WTC11 (cell line): ENCODE measurements at places on chromosomes 11 and 22.

DNA sequence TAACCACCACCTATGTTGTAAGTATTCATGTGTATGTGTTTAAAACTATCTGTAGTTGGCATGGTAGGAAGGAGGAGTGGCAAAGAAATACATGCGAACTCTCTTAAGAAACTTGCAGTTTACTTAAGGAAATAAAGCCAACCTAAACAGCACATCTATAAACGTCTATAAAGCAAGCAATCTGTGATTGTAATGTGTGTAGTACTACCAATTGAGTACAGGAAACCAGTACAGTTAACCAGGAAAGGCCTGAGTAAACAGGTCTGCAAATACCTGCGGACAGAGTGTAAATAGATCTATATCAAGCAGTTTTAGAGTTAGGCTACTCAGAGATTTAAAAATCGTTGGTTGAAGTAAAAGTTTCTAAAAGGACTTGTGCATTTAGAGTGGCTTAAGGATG is 59.5 kb upstream of the AMOTL1 start:
- H3K27ac ChIP-seq: no peak overlapping the region
- H3K27me3 ChIP-seq: peaks cover 3% of the 10 kb centered on the region; the same call in 1 of the 2 replicates
- H3K4me3 ChIP-seq: no peak overlapping the region
- no peak for DNase-seq
- peaks cover 35% of the 10 kb centered on the region for H3K4me1 ChIP-seq
- no peaks in the 10 kb centered on the region for H3K36me3 ChIP-seq

DNA sequence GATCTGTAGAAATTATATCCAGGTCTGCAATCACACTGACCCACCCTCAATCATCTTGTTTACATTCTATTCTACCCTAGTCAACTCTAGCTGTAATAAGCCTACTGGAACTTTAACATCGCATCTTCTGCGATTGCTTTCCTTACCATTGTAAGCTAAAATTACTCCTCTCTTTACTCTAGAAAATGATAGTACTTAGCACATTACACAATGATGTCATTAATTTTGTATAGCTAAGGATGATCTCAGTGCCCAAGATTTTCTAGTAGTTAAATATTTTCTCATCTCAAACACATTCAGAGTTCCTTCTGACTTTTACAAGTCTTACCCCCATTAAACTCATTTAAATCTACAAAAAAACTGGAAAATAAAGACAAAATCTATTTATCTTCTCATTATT is 39.6 kb upstream of the CTSC start:
- H3K36me3 ChIP-seq: no peaks in the 10 kb centered on the region
- H3K27me3 ChIP-seq: no peaks in the 10 kb centered on the region
- DNase-seq: no peak
- H3K4me1 ChIP-seq: peaks cover 28% of the 10 kb centered on the region

GRCh38 chr11:14882196-14882595 is 9.8 kb downstream of the CYP2R1 start:
- no peak for DNase-seq
- H3K27ac ChIP-seq: no peak overlapping the region
- no peak overlapping the region for H3K4me3 ChIP-seq
- no peaks in the 10 kb centered on the region for H3K27me3 ChIP-seq
- no peaks in the 10 kb centered on the region for H3K4me1 ChIP-seq

DNA sequence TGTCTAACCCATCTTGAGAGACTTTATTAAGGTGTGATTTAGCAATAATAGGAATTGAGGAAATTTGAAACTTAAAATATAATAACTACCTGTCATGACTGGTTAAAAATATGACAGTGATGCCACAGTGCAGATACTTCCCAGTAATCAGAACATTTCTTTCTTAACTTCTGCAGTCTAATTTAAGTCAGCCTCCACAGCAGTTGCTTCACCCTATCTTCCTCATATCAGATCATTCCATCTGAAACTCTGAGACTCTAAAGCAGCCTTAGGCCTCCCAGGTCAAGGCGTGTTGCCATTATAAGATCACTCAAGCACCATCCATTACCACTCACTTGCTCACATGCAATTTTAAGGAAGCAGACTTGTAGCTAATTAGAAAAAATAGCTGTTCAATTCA is 302.2 kb downstream of the AASDHPPT start:
- DNase-seq: no peak
- H3K27me3 ChIP-seq: no peaks in the 10 kb centered on the region; the same call in 1 of the 2 replicates
- peaks cover 16% of the 10 kb centered on the region for H3K4me1 ChIP-seq

GRCh38 chr11:15859411-15859810 is 496.9 kb downstream of the SOX6 start:
- no peak overlapping the region for H3K27ac ChIP-seq
- H3K27me3 ChIP-seq: peaks cover 8% of the 10 kb centered on the region
- no peaks in the 10 kb centered on the region for H3K36me3 ChIP-seq
- no peak overlapping the region for H3K4me3 ChIP-seq

- peaks cover 15% of the 10 kb centered on the region for H3K4me1 ChIP-seq
- no peak for DNase-seq
- peaks cover 2% of the 10 kb centered on the region; the same call in 1 of the 2 replicates for H3K36me3 ChIP-seq
- H3K27me3 ChIP-seq: no peaks in the 10 kb centered on the region; the same call in none of the 2 replicates
- H3K27ac ChIP-seq: no peak overlapping the region
Measured at GRCh38 chr11:79503028-79503427, 62.2 kb upstream of the TENM4 start.

DNA sequence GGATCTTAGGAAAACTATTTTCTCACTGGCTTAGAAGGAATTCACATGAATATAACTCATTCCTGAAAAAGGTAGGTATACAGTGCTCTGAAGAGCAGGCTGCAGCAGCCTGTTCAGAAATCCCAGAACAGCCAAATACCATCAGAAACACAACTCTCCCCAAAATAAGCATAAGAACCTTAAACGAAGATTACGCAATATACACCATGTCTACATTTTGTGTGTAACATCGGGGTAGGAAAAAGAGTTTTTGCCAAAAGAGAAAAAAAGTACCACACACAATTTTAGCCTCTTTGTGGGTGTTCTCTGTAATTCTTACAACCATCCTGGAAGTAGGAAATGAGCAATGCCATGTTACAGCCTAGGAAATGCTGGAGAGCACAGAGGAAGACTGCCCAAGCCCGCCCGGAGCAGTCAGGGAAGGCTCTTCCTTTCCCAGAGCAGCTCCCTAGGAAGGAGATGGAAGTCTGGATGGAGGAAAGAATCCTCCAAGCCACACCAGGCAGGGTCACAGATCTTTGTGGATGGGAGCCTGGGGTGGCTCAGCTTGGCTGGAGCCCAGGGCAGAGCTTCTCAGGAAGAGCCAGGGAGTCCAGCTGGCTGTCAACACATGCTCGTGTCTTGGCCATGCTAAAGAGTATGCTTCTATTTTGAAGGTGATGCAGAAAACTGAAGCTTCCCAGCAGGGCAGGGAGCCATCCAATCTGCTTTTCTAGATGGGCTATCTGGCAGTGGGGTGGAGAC is 49.7 kb upstream of the ARFGAP3 start:
- H3K27me3 ChIP-seq: no peaks in the 10 kb centered on the region
- H3K36me3 ChIP-seq: peaks cover 7% of the 10 kb centered on the region; the same call in 1 of the 2 replicates
- H3K27ac ChIP-seq: 0 out of 2 replicates have a peak overlapping the region, but pooled peaks have one; percentile 16
- peaks cover 9% of the 10 kb centered on the region for H3K4me1 ChIP-seq

DNA sequence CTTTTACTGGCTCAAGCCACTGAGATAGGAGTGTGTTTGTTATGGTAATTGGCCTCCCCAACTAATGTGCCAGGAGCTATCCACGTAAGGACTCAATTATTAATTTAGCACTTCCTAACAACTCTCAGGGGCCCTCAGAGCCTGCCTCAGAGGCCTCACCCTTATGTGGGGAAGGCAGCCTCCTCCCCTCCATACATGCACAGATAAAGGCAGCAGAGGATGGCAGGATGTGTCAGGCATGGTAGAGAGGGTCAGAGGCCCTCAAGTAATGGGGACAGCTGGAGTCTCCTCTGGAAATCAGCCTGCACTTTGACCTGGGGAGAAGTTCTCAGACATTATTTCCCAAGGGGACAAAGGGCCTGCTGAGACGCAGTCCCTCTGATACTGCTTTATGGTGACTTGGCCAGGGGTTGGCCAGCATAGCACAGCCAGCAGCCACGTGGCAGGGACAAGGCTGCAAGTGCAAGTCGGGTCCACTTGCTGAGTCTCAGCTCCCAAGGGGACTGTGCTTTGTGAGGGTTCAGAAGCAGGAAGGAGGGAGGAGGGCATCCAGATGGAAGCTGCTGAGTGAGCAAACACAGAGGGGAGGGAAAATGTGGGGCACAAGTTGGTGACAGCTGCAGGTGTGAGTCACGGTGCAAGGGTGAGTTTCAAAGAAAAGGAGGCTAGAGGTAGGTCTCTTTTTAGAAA is 17.0 kb downstream of the MOGAT2 start:
- H3K27ac ChIP-seq: no peak overlapping the region
- H3K36me3 ChIP-seq: no peaks in the 10 kb centered on the region
- no peak for DNase-seq
- no peaks in the 10 kb centered on the region; the same call in 1 of the 2 replicates for H3K27me3 ChIP-seq
